AG04449 (cell line): ENCODE measurements at places on chromosomes 2 and 18.

DNA sequence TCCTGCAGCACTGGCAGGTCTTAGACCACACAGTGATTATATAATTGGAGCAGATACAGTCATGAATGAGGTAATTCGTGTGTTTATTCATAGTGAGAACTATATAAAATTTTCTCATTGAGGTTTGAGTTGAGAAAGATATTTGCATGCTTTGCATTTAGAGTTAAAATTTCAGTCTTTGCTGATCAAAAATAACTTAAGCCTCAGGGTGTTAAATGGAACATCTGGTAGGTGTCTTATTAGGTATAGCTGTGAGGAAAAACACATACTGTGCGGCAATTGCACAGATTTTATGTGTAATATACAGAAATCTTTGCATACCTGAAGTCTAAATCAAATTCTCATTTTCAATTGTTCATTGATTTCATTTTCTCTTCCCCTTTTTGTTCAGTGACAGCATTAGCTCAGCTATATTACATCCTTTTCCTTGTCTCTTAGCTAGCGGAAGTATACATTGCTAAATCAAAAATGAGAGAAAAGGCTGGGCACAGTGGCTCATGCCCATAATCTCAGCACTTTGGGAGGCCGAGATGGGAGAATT is 21.2 kb downstream of the GORASP2 start:
- no peak for DNase-seq

- no peak for DNase-seq
Observed at GRCh38 chr2:99484205-99484604, 5.6 kb downstream of the REV1 start.

- DNase-seq: no peak
Observed at GRCh38 chr18:26089293-26090129, 902 bp downstream of the SS18 start.

DNA sequence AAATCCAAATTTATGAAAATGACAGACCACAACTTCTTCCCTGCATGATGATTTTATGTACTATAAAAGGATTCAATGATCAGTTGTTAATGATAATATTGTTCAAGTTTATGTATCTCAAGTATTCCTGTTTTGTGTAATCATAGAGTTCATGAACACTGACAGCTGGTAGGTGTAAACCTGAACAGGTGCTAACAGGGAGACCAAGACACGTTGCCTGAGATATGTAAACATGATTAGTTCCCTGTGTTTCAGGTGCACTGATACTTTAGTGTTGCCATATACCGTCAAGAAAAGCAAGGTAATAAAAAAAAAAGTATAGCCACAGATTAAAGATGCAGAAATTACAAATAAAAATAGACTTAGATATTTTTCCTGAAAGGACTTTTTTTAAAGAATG is 131.8 kb downstream of the BAZ2B start:
- no peak for DNase-seq

- no peak for DNase-seq
Observed at GRCh38 chr18:58605027-58606020, 23.6 kb downstream of the ALPK2 start.

DNA sequence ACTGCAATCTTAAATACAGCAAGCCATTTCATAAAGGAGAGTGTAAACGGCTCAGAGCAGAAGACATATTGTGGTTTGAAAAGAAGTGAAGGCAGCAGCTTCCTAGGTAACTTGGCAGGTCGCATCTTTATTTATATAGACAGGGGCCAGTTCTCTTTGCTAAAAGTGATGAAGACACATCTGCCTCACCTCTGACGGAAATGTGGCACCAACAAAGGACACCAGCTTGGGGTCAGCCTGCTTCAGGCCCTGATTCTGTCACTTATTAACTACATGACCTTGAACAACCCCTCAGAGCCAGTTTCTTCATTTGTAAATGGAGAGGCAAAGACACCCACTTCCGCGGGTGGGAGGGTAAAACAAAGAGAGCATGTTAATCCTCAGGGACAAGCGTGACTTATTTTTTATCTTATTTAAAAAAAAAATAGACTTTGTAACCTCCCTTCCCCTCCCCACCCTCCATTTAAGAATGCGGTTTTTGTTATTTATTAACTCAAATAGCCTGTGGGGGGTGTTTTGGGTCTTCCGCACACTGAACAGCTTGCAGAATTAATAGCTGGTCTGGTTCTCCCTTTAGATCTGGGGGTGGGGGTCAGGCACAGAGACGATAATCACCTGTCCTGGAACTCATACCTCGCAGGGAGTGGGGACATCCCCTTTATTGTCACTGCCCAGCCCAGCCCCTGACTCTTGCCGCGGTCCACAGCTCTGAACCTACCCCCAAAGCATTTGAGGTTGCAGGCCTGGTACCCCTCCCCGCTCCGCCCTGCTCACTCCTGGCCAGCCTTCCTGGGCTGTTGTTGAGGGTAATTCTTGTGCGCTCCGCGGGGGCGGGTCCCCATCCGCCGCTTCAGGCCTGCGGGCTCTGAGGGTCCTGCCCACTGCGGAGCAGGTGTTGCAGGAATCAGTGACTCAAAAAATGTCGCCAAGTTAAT is 64.2 kb upstream of the TMEM17 start:
- no peak for DNase-seq

GRCh38 chr2:216635171-216635570 is 2.0 kb downstream of the IGFBP2 start:
- no peak for DNase-seq

DNA sequence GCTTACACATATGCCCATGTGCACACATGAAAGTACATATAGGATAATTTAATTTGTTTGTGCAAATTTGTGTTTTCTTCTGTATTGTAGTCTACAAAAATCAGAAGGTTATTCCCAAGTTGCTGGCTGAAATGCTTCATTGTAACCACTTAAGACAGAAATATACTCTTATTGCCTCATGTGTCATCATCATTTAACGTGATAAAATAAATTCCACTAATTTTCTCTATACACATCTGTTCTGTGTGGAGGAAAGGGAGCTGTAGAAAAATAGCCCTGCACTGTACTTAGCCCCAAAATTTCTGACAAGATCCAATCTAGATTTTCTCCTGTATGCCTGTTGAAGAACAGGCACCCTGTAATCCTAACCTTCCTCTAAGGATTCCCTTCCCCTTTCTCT is 20.4 kb upstream of the NR4A2 start:
- no peak for DNase-seq

GRCh38 chr2:96260387-96261260 is 5.2 kb downstream of the TMEM127 start:
- DNase-seq: peak; percentile 37

GRCh38 chr2:79389481-79389880 is 123.4 kb upstream of the CTNNA2 start:
- no peak for DNase-seq

DNA sequence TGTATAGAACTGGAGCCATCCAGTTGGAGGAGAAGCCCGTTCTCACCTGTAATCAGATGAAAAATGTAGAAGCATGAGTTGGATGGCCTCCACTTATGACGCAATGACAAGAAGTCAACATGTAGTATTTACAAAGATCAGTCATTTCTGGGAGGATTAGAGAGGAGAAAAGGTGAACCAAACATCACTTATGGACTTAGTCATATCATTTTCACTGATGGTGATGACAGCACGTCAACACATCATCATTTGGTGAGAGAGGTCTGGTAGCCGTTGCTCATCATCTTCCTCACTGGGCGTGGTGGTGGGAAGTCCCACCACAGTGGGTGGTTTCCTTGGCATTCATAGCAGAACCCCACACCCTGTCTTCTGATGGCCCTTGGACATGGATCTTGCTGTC is 264.2 kb upstream of the EPAS1 start:
- DNase-seq: no peak

GRCh38 chr2:187710791-187711521 is 156.7 kb upstream of the TFPI start:
- no peak for DNase-seq

DNA sequence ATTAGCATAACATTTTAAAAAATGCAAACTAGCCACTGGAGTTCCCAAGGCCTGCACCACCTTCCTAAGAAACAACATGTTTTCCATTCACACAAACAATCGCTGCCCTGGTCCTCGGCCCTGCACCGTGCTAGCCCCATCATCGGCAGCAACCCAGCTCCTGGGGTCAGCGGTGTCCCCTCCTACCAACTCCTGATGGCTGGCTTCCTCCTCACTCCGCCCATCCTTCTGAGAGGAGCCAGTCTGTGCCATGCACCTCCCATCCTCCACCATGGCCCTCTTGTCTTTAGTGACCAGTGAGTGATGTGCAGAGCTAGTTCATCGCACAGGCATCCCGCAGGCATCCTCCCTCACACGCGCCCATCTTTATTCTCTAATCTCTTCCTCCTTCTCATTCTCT is 81.9 kb downstream of the LONRF2 start:
- no peak for DNase-seq

DNA sequence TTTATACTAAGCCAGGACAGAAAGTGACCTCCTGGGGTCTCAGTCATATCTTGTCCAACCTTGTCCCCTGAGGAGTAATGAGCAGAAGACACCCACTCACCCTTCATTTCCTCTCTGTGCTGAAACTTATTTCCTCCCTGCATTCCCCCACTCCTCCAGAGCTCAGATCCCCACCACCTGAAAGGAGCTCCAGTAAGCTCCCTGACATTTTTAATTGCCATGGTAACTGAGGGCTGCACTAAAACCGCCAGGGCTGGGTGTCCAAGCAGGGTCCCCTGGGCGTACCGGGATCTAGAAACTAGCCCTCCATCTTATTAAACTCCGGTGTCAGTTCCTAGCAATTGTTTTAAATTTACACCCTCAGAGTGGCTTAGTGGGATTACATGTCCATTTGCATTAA is 393.3 kb upstream of the HNRNPA3 start:
- DNase-seq: no peak

DNA sequence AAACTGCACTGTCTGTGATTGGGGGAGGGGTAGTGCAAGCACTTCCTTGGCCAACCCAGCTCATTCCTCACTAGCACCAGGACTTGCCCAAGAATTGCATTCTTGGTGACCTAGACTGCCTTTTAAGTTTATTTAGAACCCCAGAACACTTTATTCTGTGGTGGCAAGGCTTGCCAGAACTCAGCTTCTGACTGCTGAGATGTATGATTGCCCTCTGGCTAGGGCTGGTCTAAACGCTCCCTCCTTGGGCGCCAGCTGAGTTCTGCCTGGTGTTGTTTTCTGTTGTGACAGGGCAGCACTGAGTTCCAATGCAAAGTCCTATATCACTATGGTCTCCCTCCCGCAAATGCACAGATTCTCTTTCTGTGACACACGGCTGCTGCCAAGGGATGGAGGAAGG is 247.7 kb downstream of the ZNF385B start:
- no peak for DNase-seq

DNA sequence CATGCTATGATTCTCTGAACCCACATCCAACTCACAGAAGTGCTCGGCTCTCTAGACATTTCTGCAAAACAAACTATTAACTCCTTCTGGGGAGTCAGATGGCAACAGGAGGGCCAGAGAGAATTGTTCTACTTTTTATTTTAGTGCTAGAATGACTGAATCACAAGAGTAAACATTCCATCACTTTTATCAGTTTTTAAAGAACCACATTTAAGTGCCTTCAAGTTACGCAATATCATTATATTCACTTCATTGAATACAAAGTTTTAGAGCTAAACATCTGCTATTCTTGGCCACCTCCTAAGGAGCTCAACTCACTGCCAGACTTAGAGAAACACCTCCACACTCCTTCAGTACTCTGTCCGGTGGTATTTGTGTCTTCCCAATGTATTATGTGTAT is 22.4 kb downstream of the B4GALT6 start:
- no peak for DNase-seq

- DNase-seq: no peak
Observed at GRCh38 chr2:190481339-190481738, 53.2 kb downstream of the NEMP2 start.

- DNase-seq: no peak
Observed at GRCh38 chr2:117411983-117412382, 402.5 kb upstream of the DDX18 start.

GRCh38 chr2:80529466-80530165 is 225.1 kb upstream of the LRRTM1 start:
- no peak for DNase-seq
